Urinary bladder (tissue), 4 donors: ENCODE measurements at places on chromosomes 7 and 10.

- DNase-seq, result no peak
Measured at GRCh38 chr7:17289074-17289645, 9.3 kb upstream of the AHR start.

GRCh38 chr7:13198727-13199126 is 511.3 kb downstream of the ARL4A start:
- no peak for DNase-seq

- DNase-seq, result no peak
Measured at GRCh38 chr10:27527666-27528295, 23.7 kb downstream of the RAB18 start.

DNA sequence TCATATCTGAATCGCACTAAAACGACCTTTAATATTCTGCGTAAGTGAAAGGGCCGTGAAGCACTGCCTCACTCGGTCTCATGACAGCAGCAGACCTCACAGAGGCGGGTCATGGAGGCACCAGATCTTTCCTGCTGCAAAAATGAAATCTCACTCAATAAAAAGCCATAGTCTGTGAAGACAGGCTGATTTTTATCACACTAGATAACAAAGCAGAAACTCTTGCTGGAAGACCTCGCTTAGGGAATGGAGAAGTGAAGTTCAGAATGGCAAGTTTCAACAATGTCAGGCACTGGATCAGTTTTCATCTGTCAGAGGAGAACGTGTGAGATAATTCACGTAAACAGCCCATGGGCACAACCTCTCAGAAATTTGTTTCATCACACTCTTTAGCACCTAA is 8.0 kb downstream of the SEPHS1 start:
- no peak for DNase-seq

- DNase-seq, result no peak
Measured at GRCh38 chr10:71357792-71358265, 38.8 kb downstream of the SLC29A3 start.

GRCh38 chr7:1854866-1855724 is 185.0 kb downstream of the ELFN1 start:
- DNase-seq, result no peak

- no peak for DNase-seq
Measured at GRCh38 chr7:55537458-55537990, 34.8 kb downstream of the VOPP1 start.

DNA sequence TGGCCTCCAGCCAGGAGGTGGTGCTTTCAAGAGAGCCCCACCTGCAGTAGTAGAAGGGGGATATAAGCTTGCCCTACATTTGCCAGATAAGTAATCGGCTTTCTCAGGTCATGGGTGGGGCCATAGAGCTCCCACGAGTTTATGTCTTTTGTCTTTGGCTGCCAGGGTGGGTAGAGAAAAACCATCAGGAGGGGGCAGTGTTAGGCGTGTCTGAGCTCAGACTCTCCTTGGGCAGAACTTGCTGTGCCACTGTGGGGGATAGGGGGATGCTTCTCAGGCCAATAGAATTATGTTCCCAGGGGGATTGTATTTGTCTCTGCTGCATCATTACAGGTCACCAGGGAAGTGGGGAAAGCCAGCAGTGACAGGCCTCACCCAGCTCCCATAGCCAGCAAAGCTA is 12.3 kb upstream of the MRPS33 start:
- no peak for DNase-seq
